ENCODE measurements at places on chromosomes 4 and X. TPM values are rescaled to one million over a fixed set of nuclear protein-coding genes. Genes with fewer than 3 reads are reported as not detected.

DNA sequence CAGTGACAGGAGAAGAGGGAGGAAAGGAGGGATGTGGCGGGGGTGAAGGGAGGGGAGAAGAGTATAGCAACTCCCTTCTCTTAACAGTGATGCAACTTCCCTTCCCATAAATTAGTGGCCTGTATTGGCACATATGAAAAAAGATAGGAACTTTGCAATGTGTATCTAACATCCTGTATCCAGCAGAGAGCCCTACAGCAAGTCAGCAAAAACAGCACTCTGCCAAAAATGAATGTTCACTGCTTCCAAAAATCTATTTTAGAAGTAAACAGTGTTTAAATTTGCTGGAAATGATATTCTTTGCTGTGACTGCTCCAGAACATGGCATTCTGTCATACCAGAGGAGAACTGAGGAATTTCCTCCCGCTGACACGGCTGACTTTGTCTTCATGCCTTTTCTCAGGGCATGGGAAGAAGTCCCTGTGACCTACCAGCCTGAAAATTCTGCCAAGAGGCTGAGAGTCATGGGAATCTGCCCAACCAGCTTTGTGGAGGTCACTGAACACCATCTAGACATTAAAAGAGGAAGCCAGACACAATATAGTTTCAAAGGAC lies 343.4 kb upstream of the RASGEF1B start:
- H3K27ac ChIP-seq, result no peak overlapping the region
- no peaks in the 10 kb centered on the region for H3K36me3 ChIP-seq
- no peaks in the 10 kb centered on the region for H3K4me1 ChIP-seq
- no peaks in the 10 kb centered on the region for H3K27me3 ChIP-seq
- no peak overlapping the region for H3K4me3 ChIP-seq

DNA sequence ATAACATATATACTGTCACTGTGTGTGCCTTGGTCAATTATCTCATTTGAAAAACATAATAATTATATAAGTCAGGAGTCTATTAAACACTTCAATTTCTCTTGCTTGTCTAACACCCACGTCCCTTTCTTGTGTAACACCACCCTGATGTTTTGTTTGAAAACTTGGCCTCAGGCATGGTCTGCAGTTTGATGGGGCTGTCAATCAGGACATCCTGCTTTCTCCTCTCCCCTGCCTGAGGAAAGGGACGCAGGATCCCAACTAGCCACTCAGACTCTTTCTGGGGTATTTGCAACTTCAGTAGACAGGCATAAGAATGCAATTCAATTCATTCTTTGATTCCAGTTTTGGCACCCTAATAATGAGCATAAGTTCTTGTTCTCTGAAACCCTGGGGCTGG lies 48.8 kb downstream of the DKK2 start:
- H3K27me3 ChIP-seq, result no peaks in the 10 kb centered on the region
- H3K4me3 ChIP-seq, result no peak overlapping the region
- peak; percentile 34 for DNase-seq
- no peaks in the 10 kb centered on the region for H3K36me3 ChIP-seq
- H3K4me1 ChIP-seq, result peaks cover 6% of the 10 kb centered on the region

Gene SLC38A5
- 1.4 TPM for total RNA-seq

DNA sequence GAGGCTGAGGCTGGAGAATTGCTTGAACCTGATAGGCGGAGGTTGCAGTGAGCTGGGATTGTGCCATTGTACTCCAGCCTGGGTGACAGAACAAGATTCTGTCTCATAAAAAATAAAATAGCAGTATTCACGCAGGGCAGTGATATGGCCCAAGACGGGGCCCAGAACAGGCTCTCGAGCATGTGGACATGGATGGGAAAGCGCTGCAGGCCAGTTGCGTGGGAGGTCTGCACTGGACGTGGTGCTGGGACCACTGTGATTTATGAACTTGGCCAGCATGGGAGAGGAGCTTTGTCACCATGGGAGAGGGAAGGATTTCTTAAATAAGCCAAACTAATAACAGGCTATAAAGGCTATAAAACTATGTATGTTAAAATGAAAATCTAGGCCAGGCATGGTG lies 51.6 kb downstream of the NSD2 start:
- H3K27ac ChIP-seq, result no peak overlapping the region
- H3K4me3 ChIP-seq, result no peak overlapping the region
- H3K27me3 ChIP-seq, result no peaks in the 10 kb centered on the region
- no peaks in the 10 kb centered on the region for H3K4me1 ChIP-seq
- peaks cover 54% of the 10 kb centered on the region for H3K36me3 ChIP-seq

GRCh38 chr4:140807491-140808252 lies 51.5 kb upstream of the TBC1D9 start:
- no peaks in the 10 kb centered on the region for H3K36me3 ChIP-seq
- H3K4me1 ChIP-seq, result no peaks in the 10 kb centered on the region
- no peak overlapping the region for H3K27ac ChIP-seq

DNA sequence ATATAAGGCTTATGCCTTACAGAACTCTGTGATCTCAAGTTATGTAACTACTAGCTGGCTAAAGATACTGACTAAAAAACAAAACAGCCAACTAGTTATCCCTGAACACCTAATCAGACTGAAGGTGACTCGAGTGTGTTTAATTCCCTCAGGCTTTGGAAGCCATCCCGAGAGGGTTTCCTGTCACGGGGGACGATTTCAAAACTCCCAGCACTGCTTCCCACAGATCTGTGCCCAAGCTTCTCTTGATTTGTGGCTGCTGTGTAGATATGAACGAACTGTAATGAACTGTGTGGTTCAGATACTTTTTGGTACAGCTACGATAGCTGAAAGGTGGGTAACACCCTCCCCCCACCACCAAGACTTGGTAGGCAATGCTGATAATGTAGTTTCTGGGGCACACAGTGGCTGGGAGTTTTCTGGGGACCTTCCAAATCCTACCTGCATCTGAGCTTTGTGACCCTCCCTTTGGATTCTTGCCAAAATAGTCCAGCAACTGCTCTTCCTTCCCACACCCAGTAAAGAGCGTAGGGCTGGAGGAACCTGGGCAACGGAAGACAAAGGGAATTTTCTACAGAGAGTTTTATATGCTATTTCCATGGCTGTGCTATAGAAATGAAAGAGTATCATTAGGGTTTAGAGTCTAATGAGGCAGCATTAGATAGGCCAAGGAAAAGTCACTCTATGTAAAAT lies 148.8 kb downstream of the MGST2 start:
- H3K4me3 ChIP-seq, result peak overlapping the region; percentile 42
- no peaks in the 10 kb centered on the region for H3K27me3 ChIP-seq
- H3K27ac ChIP-seq, result peak overlapping the region; percentile 21

Gene CCDC110
- total RNA-seq, result 0.47 TPM

DNA sequence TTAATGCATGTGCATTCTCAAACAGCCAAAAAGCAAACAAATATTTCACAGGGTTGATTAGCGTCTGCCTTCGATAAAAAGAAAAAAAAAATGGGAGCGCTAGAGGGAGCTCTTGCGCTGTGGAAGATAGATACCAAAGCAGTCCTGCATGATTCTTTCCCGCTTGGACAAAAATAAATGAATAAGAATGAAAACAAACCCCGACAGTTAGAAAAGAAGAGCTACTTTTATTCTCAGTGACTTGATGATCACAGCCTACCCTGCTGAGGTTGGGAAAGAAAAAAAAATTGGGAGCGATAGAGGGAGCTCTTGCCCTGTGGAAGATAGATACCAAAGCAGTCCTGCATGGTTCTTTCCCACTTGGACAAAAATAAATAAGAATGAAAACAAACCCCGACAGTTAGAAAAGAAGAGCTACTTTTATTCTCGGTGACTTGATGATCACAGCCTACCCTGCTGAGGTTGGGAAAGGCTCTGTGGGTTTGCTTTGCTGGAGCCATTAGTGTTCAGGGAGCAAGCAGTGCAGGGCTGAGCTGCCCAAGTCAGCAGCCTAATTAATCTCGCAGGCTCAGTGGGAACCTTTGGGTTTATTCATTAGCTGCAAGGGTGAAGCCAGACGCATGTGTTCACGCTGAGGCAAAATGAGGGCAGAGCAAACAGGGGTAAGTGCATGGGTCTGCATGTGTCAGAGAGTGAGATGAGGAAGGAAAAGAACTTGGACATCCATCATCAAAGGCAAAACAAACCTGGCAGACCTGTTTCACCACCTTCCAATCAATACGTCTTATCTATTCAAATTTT lies 249.3 kb upstream of the PRKX start:
- peaks cover 34% of the 10 kb centered on the region for H3K27me3 ChIP-seq
- H3K27ac ChIP-seq, result no peak overlapping the region
- H3K4me1 ChIP-seq, result peaks cover 8% of the 10 kb centered on the region
- H3K4me3 ChIP-seq, result peak overlapping the region; percentile 1
- no peaks in the 10 kb centered on the region for H3K36me3 ChIP-seq

DNA sequence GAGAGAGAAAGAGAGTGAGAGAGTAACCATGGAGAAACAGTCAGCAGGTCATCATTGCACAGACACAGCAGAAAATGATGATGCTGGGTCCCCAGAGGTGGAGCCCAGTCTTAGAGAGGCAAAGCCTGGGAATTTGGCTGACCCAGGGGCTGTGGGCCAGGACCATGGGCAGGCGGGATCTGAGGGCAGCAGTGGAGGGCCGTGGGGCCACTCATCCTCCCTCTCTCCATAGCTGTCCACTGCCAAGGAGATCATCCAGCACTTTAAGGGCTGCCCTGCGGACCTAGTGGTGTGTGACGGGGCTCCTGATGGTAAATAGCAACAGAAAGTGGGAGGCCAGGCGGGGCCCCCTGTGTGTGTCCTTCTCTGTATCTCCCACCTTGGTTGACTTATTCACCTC lies 2.8 kb downstream of the FTSJ1 start:
- peaks cover 13% of the 10 kb centered on the region for H3K4me1 ChIP-seq
- peaks cover 51% of the 10 kb centered on the region for H3K36me3 ChIP-seq
- H3K27me3 ChIP-seq, result no peaks in the 10 kb centered on the region
- H3K4me3 ChIP-seq, result no peak overlapping the region
- peak overlapping the region; percentile 10 for H3K27ac ChIP-seq

DNA sequence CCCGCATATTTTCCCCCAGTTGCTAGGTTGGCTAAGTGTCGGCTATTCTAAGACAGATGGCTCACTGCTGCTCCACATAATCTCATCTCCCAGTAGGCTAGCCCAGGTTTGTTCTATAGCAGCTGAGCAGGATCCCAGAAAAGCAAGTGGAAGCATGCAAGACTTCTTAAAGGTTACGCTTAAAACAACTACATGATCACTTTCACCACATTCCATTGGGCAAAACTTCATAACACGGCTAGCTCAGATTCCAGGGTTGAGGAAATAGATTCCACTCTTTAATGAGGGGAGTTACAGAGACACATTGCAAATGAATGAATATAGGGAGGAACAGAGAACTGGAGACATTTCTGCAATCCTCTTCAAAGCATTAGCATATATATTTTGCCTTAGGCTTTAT lies 12.9 kb upstream of the RAB33B start:
- H3K4me3 ChIP-seq, result no peak overlapping the region
- H3K4me1 ChIP-seq, result no peaks in the 10 kb centered on the region
- H3K27ac ChIP-seq, result no peak overlapping the region
- peaks cover 20% of the 10 kb centered on the region for H3K36me3 ChIP-seq

DNA sequence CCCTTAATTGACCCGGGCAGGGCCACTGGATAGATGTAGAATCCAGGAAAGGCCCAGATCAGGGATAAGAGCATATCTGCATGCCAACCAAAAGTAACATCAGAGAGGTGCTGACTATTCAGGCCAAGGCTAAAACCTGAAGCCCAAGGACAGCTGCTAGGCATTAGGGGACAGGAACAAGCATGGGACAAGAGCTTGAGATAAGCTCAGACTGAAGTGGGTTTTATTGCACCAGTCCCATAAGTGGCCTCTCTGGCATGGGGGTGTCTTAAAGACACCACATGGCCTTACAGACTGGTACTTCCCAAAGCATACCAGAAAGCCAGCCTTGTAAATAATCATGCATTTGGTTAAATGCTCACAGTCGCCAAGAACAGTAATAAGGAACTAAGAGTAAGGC lies 376.1 kb downstream of the FBXW7 start:
- H3K36me3 ChIP-seq, result no peaks in the 10 kb centered on the region
- DNase-seq, result no peak
- H3K4me3 ChIP-seq, result no peak overlapping the region

DNA sequence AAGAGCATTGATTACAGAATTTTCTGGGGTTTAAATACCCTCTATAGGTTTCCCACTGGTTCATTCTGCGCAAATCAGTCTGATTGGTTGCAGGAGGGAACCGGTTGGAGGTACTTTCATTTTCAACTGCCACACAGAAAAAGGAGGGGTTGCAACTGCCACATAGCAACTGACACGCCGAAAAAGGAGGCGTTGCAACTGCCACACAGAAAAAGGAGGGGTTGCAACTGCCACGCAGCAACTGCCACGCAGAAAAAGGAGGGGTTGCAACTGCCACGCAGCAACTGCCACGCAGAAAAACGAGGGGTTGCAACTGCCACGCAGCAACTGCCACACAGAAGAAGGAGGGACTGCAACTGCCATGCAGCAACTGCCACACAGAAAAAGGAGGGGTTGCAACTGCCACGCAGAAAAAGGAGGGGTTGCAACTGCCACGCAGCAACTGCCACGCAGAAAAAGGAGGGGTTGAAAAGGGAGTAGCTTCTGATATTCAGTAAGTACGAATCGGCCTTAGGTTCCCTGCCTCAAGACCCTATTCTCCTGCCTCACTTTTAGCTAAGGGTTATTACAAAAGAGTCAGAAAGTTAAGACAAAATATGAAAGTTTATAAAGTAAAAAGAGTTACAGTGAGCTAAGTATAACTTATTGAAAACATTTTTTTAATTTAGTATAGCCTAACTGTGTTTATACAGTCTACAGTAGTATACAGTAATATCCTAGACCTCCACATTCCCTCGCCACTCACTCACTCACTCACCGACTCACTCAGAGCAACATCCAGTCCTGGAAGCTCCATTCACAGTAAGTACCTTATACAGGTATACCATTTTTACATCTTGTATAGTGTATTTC lies 431.8 kb downstream of the KCTD8 start:
- H3K27ac ChIP-seq, result no peak overlapping the region
- peak; percentile 5 for DNase-seq
- H3K4me3 ChIP-seq, result peak overlapping the region; percentile 45
- no peaks in the 10 kb centered on the region for H3K27me3 ChIP-seq

Gene CPZ
- total RNA-seq, result not detected

- no peak overlapping the region for H3K27ac ChIP-seq
- no peak for DNase-seq
- H3K4me3 ChIP-seq, result no peak overlapping the region
- peaks cover 5% of the 10 kb centered on the region for H3K27me3 ChIP-seq
- H3K36me3 ChIP-seq, result no peaks in the 10 kb centered on the region
Measured at GRCh38 chr4:111136967-111137366, 514.1 kb upstream of the PITX2 start.

Gene FOXO4
- total RNA-seq, result 7.7 TPM

Gene CNGA2
- not detected for total RNA-seq

Gene ERVMER34-1
- 6.2 TPM for total RNA-seq

- H3K4me1 ChIP-seq, result no peaks in the 10 kb centered on the region
- peaks cover 43% of the 10 kb centered on the region for H3K27me3 ChIP-seq
Measured at GRCh38 chrX:97481228-97481627, 597.5 kb downstream of the RPA4 start.

Gene ANOS1
- total RNA-seq, result 0.05 TPM

DNA sequence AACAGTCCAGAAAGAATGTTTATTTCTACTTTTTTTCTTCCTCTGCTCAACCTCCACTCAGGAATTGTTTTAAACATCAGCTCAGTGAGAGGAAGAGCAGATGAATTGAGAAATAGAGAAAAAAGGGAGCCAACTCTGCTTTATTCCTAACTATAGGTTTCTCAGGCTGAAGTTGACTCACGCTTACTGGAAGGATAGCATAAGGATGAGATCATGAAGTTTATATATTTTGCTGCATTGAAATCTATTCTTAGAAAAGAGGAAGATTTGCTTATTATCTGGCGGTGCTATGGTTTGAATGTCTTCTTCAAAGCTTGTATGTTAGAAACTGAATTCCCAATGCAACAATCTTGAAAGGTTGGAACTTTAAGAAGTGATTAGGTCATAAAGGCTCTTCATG lies 1673.4 kb upstream of the PCDH7 start:
- peaks cover 31% of the 10 kb centered on the region for H3K4me1 ChIP-seq
- no peaks in the 10 kb centered on the region for H3K27me3 ChIP-seq
- DNase-seq, result peak; percentile 52
- H3K4me3 ChIP-seq, result no peak overlapping the region
- peak overlapping the region; percentile 73 for H3K27ac ChIP-seq
- peaks cover 5% of the 10 kb centered on the region for H3K36me3 ChIP-seq

Gene RHOXF2B
- total RNA-seq, result not detected
